Activated CD8-positive, alpha-beta memory T cell treated with anti-CD3 and anti-CD28 coated beads for 1 hour (primary cell): ENCODE measurements at places on chromosomes 16 and 17.

DNA sequence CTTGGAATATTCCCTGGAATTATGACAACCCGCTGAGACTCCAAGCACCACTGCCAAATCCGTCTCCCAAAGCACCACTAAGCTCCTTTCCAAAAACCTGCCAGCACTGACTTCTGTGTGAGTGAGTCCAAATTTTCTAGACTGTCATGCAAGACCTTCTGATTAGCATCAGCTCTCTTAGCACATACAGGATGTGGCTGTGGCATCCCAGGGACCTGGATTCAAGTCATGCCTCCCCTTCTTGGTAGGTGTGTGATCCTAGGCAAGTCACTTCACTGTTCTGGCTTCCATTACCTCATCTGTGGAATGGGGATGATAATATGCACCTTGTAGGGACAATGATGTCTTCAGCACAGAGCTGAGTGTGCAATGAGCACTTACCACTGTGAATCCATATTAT is 38.3 kb upstream of the USP7 start:
- DNase-seq = no peak

DNA sequence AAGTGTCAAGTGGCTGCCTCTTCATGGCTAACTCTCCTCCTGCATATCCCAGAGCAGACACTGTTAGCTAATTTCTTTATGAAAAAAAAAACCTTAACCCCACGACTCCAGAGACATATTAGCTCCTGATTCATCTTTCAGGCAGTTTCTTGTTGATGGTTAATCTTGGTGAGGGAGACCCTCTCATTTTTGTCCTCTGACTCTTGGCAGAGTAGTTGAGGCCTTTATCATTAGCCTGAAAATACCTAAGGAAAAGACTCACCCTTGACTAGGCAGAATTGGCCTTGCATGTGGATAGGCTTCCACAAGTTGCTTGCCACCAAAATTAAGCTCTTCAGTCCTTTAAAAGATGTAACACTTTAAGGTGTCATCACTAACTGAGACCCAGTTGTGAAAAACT is 4.0 kb downstream of the CRYBA1 start:
- no peak for DNase-seq

DNA sequence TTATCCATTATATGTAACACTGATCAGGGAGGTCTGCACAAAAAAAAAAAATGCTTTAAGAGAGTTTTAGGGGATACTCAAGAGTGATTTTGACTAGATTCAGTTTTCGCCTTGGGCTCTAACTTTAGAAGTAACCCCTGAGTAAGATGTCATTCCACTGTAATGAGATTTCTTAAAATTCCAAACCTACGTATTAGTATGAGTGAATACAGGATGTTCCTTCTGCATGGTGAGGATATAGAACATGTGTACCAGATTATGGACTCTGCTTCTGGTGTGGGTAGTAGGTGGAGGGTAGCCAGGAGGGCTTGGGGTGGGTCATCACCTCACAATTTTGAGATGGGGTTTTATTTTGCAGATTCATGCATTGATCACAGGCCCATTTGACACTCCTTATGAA is 4.3 kb downstream of the UBE2Z start:
- no peak for DNase-seq

DNA sequence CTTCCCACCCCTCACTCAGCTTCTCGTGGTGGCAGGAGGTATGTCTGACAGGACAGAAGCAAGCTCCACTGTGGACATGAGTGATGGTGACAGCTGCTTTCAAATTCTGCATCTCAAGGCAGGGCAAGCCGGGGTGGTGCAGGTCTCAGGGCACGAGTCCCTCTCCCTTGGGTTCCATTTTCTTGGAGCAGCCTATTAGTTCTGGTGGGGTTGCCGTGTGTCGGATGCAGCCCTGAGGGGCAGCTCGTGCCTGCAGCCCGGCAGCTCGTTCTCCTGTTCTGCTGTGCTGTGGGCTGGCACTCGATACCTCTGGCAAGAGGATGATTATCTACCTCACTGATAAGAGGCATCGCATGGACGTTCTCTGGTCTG is 16.5 kb upstream of the CLEC18C start:
- no peak for DNase-seq

- no peak for DNase-seq
Measured at GRCh38 chr17:71649941-71650350, 470.9 kb upstream of the SOX9 start.

- DNase-seq = no peak
Measured at GRCh38 chr16:80309178-80309577, 231.6 kb upstream of the DYNLRB2 start.

- no peak for DNase-seq
Measured at GRCh38 chr16:50708373-50709060, 15.1 kb downstream of the NOD2 start.

DNA sequence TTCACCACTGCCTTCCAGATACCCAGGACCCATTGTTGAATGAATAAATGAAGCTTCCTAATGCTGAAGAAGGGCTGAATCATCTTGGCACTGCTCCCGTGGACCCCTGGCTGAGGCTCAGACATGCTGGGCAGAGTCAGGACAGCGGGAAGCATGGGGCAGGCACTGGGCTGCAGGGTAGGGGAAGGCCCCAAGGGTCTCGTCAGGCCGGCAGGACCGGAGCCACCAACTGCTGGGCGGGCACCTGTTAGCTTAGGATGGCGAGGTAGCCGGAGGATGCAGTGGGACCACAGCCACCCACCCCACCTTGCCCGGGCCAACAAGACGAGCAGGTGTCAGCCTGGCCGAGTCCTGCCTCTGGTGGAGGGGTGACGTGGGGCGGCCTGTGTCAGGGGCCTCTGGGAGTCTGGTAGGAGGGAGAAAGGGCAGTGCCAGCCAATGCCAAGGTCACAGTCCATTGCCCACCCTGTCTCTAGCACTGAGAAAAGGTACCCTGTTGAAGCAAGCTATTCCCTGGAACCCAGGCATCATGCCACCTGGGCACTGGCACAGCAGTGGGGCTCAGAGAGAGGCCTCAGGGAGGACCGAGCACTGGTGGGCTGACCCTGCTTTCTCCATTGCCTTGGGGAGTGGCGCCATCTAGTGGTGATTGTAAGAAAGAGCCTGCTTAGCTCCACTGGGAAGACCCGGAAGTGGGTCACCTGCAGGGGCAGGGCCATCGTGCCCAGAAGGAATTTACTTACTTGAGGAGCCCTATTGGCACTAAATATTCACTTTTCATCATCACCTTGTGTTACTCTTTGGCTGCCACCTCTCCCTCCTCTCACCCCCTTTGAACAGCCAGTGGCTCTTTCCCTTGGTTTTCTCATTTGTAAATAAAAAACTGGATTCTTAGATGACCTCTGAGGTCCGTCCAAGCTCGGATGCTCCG is 3.0 kb upstream of the DLX3 start:
- peak; percentile 70 for DNase-seq

DNA sequence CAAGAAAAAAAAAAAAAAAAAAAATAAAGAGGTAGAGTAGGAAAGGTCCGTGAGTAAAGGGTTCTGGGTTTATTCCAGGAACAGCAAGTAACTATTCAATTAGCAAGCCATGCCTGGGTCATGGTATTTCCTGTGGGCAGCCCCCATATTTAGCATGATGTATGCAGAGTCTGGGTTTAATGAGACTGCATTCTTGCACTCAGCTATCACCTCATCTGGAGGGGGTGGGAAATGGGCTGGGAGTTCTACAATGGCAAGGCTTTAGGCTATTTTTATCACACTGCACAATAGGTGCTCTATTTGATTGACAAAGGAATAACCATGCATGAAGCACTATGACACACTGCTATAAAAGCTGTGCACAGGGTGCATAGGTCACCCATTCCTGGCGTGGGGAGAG is 104.0 kb upstream of the CCL2 start:
- no peak for DNase-seq

- no peak for DNase-seq
Measured at GRCh38 chr17:75542229-75542628, 16.7 kb downstream of the LLGL2 start.

- no peak for DNase-seq
Measured at GRCh38 chr17:62790564-62790986, 17.5 kb downstream of the MARCHF10 start.

GRCh38 chr17:17947966-17948365 is 24.2 kb downstream of the TOM1L2 start:
- DNase-seq = no peak

GRCh38 chr16:13099822-13100221 is 198.4 kb downstream of the SHISA9 start:
- DNase-seq = no peak

- no peak for DNase-seq
Measured at GRCh38 chr17:34645594-34645993, 66.2 kb downstream of the TMEM132E start.

GRCh38 chr17:78365561-78366108 is 5.8 kb upstream of the SOCS3 start:
- DNase-seq = no peak

DNA sequence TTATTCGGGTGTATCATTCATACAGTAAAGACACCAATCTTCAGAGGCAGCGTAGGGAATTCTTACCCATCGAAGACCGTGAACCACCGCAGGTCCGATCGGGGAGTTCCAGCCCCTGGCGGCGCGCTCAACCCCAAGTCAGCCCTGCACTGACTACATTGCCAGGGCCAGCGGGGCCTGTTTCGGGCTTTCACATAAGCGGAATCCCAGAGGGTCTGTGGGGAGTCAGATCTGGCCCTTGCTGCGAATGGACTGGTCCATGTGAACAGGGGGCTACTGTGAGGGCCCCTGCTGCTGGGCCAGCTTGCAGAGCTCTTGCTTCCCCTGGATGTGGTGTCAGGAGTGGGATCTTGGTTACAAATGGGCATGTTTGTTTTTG is 7.6 kb downstream of the PDE6G start:
- DNase-seq = no peak

DNA sequence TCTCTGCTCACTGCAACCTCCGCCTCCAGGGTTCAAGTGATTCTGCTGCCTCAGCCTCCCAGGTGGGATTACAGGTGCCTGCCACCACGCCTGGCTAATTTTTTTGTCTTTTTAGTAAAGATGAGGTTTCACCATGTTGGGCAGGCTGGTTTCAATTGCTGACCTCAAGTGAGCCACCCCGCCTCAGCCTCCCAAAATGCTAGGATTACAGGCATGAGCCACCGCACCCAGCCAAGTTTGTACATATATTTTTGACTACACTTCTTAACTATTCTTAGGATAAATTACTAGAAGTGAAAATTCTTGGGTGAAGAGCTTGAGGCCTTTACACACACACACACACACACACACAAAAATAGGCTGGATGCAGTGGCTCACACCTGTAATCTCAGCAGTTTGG is 1.4 kb upstream of the ITGAM start:
- DNase-seq = no peak

- DNase-seq = no peak
Measured at GRCh38 chr16:23914946-23915530, 79.3 kb downstream of the PRKCB start.

DNA sequence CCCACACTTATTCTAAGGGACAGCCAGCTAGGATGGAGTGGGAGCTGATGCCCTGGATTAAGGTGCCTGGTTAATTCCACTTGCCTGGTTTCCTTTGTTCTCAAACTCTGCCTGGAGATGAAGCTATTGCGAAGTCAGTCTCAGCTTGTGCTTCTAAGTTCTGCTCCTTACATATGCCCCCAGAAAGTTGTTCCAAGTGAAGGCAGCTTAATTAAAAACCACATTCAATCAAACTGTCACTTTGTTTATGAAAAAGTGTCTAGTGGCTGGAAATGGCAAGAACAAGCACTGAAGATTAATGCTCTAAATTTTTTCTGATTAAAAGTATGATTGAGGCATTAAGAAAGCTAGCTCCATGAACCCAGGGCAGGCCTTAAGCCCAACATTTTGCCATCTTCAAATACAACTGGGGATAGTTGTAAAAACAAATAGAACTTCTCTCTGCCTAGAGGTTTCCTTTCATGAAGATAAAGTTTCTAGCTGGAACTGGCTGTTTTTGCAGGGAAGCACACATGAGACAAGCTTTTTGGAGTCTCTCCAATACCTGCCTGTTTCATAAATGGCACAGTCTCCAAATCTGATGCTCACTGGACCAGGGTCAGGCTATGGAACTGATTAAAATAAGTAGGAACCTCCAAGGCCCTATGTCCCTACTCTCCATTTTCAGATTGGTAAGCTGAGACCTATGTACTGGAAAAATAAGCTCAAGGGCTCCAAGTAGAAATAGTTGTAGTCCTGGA is 100.9 kb downstream of the GRIN2A start:
- DNase-seq = no peak

GRCh38 chr17:7167832-7168231 is 11.3 kb downstream of the ASGR1 start:
- no peak for DNase-seq

- DNase-seq = no peak
Measured at GRCh38 chr17:9169116-9169515, 147.8 kb downstream of the NTN1 start.

GRCh38 chr17:6910987-6911603 is 79.6 kb upstream of the TEKT1 start:
- DNase-seq = no peak

DNA sequence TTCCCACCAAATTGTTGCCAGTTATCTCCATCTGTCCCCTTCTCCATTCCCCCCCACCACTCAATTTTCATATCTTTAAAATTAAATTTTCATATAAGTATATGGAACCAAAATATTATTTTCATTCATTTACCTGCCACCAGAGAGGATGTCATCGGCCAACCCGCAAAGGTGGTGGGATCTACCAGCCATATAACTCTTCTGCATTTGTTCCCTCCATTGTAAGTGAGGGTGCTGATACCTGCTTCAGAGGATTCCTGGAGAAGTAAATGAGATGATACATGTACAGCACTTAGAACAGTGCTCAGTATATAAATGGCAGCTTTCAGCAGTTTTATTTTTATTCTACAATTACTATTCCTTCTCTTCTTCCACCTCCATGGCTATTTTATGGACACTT is 15.0 kb downstream of the HLF start:
- no peak for DNase-seq

- DNase-seq = no peak
Measured at GRCh38 chr17:50632637-50633036, 2.0 kb upstream of the ABCC3 start.

DNA sequence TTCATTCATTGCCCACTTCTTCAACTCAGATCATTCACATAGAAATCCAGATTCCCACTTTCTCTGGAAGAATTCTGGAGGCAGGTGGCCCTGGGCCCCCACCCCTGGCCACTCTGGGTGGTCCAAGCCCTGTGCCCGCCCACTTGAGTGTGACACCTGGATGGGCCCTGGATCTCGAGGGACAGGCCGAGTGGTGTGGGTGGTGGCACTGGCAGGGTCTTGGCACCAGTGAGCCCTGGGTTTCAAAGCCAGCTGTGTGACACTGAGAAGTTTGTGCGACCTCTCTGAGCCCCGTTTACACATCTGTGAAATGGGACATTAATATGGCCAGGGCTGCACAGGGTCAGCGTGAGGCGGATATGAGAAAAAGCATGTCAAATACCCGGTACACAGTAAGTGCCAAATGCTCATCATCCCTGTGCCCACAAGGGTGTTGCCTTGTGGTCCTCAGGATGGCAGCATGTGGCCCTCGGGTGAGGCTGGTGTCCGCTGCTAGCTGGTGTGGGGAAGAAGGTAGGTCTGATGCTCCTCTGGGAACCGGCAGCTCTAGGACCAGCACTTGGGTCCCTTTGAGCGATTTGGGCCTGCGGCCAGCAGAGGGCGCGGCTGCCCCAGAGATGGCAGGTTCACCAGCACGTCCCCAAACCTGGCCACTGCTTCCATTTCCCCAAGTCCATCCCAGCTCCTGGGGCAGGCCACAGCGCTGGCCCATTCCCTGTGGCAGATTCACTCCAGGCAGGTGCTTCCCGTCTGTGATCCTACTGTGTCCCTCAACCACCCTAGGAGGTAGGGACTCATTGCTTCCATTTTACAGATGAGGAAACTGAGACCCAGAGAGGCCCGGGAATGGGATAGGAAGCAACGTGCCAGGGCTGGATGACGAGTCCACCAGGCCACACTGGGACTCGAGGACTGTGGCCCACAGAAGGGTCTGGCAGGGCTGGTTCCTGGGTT is 3.6 kb downstream of the OSGIN1 start:
- DNase-seq = peak; percentile 3
